ENCODE measurements at places on chromosomes 12 and 14.

- no peak for DNase-seq
Observed at GRCh38 chr12:27828196-27828595, 48.2 kb upstream of the MANSC4 start.

DNA sequence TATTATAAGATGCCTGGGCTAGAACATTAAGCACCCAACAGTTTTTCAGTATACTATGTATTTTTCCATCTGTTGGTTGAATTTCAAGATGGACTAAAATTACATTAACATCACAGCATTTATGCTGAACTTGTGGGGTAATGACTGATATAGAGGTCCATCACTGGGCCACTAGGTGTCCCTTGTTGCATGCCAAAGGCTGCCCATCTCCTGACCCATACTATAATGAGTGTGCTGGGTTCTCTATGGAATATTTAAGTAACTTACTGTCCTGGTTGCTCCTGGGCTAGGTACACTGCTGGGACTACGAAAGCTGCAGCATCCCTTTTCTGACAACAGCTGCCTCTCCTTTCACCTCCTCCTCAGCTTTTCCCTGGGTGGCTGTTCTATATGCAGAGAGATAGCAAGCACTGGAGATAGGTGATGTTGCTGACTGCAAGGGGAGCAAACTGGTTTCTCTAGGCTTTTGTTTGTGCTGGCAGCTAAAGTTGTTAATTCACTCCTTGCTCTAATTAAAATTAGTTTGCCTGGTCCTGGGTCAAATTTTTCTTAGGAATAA, 138.6 kb upstream of the TRHDE start:
- DNase-seq, result no peak

- DNase-seq, result peak; percentile 33
Observed at GRCh38 chr14:96146131-96146771, 58.4 kb upstream of the BDKRB2 start.

- no peak for DNase-seq
Observed at GRCh38 chr14:59294662-59294992, 106.2 kb downstream of the DAAM1 start.

DNA sequence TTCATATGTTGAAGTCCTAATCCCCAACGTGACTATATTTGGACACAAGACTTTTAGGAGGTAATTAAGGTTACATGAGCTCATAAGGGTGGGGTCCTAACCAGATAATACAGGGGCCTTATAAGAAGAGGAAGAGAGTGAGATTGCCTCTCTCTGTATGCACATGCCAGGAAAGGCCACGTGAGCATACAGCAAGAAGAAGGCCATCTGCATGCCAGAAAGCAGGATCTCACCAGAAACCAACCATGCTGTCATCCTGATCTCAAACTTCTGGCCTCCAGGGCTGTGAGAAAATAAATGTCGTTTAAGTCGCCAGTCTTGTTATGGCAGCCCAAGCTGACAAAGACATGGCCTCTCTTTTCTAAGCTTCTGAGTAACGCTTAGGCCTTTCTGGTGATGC, 69.0 kb upstream of the GPHB5 start:
- DNase-seq, result no peak

GRCh38 chr12:131340616-131341210, 370.2 kb upstream of the SFSWAP start:
- no peak for DNase-seq

All from fibroblast of skin of left biceps (primary cell).